Mesenchymal stem cell (in vitro differentiated cells and primary cell): ENCODE measurements at places on chromosomes 1 and 21.

- no peak overlapping the region for H3K4me3 ChIP-seq
- H3K27me3 ChIP-seq = no peaks in the 10 kb centered on the region
- DNase-seq = peak; percentile 21
- H3K4me1 ChIP-seq = peaks cover 14% of the 10 kb centered on the region
- H3K36me3 ChIP-seq = no peaks in the 10 kb centered on the region
- no peak overlapping the region for H3K27ac ChIP-seq
Measured at GRCh38 chr21:42013376-42013775, 3.2 kb upstream of the ZBTB21 start.

DNA sequence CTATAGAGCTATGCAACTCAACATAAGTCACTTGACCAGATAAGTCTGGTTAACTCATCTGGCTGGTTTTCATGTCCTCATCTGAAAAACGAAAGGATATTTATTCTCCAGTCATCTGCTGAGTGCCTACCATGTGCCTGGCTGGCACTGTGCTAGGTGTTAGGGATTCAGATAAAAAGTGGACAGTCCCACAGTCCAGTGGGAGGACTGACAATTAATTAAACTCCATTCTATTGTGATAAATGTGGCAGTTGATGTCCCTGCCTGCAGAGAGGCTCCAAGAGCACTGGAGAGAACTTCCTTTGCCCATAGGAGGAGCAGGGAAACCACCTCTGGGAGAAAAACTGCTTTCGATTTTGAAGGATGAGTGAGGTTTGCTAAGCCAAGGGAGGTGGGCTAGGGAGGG, 5.4 kb downstream of the NUAK2 start:
- no peak overlapping the region for H3K4me3 ChIP-seq
- peaks cover 18% of the 10 kb centered on the region for H3K36me3 ChIP-seq
- no peaks in the 10 kb centered on the region for H3K27me3 ChIP-seq
- DNase-seq = no peak
- H3K4me1 ChIP-seq = peaks cover 45% of the 10 kb centered on the region

- no peaks in the 10 kb centered on the region for H3K27me3 ChIP-seq
- H3K36me3 ChIP-seq = peaks cover 10% of the 10 kb centered on the region
- no peak overlapping the region for H3K27ac ChIP-seq
Measured at GRCh38 chr1:9767964-9768668, 55.6 kb downstream of the CLSTN1 start.

GRCh38 chr1:3034728-3035562, 13.7 kb downstream of the ACTRT2 start:
- H3K36me3 ChIP-seq = no peaks in the 10 kb centered on the region
- DNase-seq = no peak
- no peak overlapping the region for H3K4me3 ChIP-seq
- H3K27me3 ChIP-seq = no peaks in the 10 kb centered on the region
- no peaks in the 10 kb centered on the region for H3K4me1 ChIP-seq

- peaks cover 11% of the 10 kb centered on the region for H3K4me1 ChIP-seq
- no peak overlapping the region for H3K27ac ChIP-seq
- H3K27me3 ChIP-seq = no peaks in the 10 kb centered on the region
- no peak for DNase-seq
- H3K36me3 ChIP-seq = no peaks in the 10 kb centered on the region
Measured at GRCh38 chr1:31595836-31596736, 19.8 kb downstream of the TINAGL1 start.

GRCh38 chr1:154925335-154926170, 11.0 kb downstream of the PMVK start:
- H3K4me1 ChIP-seq = no peaks in the 10 kb centered on the region
- H3K36me3 ChIP-seq = peaks cover 41% of the 10 kb centered on the region
- H3K4me3 ChIP-seq = no peak overlapping the region
- H3K27me3 ChIP-seq = no peaks in the 10 kb centered on the region

DNA sequence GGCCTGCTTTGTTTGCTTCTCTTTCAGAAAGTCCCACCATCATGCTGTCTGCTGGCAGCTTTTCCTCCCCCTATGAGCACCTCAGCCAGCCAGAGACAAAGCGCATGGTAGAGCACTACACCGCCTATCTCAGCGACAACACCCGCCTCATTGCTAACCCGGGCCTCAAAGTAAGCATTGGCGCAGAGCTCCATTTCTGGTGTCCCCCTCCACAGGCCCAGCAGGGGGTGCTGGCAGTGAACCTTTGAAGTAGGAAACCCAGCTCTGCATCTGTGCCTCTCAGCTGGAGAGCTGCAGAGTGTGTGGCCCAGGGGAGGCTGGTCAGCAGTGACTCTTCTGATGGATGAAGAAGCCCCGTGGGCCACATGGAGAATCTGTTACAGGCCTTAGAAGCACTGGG, 81.2 kb upstream of the RAVER2 start:
- H3K36me3 ChIP-seq = peaks cover 4% of the 10 kb centered on the region
- peak; percentile 11 for DNase-seq
- no peak overlapping the region for H3K27ac ChIP-seq
- no peaks in the 10 kb centered on the region for H3K4me1 ChIP-seq
- H3K4me3 ChIP-seq = no peak overlapping the region
- no peaks in the 10 kb centered on the region for H3K27me3 ChIP-seq

- peaks cover 28% of the 10 kb centered on the region for H3K4me1 ChIP-seq
- no peak overlapping the region for H3K27ac ChIP-seq
- H3K27me3 ChIP-seq = peaks cover 3% of the 10 kb centered on the region
- no peak overlapping the region for H3K4me3 ChIP-seq
Measured at GRCh38 chr1:1627261-1627828, 4.6 kb upstream of the MMP23B start.

GRCh38 chr1:39635205-39635870, 4.1 kb downstream of the HEYL start:
- no peak for DNase-seq
- H3K4me3 ChIP-seq = no peak overlapping the region
- H3K27ac ChIP-seq = no peak overlapping the region
- no peaks in the 10 kb centered on the region for H3K36me3 ChIP-seq
- peaks cover 90% of the 10 kb centered on the region for H3K27me3 ChIP-seq

DNA sequence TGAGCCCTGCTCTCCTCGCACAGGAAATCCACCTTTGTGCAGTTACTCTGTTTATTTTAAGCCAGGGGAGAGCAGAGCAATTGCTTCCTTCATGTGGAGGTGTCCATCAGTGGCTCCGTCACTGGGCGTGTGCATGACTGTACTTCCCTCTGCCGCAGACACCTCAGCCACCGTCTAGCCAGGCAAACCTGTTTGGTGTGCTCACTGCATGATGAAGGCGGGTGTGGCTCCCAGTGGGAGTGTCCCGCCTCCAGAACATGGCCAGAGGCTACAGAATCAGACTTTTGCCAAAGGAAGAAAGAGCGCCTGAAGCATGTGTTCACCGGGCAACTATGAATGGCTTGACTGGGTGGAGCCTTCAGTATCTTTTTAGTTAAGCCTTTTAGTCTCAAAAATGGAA, 26.1 kb upstream of the LAMC2 start:
- H3K4me3 ChIP-seq = no peak overlapping the region
- no peak overlapping the region for H3K27ac ChIP-seq
- peaks cover 5% of the 10 kb centered on the region for H3K4me1 ChIP-seq
- DNase-seq = no peak
- no peaks in the 10 kb centered on the region for H3K36me3 ChIP-seq

GRCh38 chr1:186179231-186179630, 195.8 kb downstream of the TPR start:
- no peak overlapping the region for H3K4me3 ChIP-seq
- no peak for DNase-seq
- no peak overlapping the region for H3K27ac ChIP-seq

- DNase-seq = no peak
- peak overlapping the region; percentile 3 for H3K4me3 ChIP-seq
- peak overlapping the region; percentile 62 for H3K27ac ChIP-seq
- H3K36me3 ChIP-seq = no peaks in the 10 kb centered on the region
- no peaks in the 10 kb centered on the region for H3K27me3 ChIP-seq
Measured at GRCh38 chr1:234862944-234863515, 253.1 kb upstream of the IRF2BP2 start.

DNA sequence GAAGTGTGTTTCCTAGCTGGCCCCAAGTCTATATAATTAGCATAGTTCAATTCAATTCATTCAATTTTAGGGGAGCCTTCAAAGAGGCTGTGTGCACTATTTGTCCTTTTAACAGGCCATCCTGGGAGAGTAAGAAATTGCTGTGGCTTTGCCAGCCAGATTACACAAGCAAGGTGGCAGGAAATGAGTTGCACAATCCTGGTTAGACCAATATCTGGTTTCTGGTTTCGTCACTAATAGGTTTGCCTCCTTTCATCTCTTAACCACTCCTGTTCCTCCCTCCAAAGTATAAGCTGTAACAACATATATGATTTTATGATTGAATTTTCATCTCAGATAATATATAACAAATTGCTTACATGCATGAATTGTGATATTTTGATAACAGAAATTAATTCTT, 84.1 kb upstream of the NEGR1 start:
- no peaks in the 10 kb centered on the region for H3K4me1 ChIP-seq
- no peak overlapping the region for H3K4me3 ChIP-seq
- no peaks in the 10 kb centered on the region for H3K27me3 ChIP-seq
- H3K36me3 ChIP-seq = no peaks in the 10 kb centered on the region
- no peak overlapping the region for H3K27ac ChIP-seq

DNA sequence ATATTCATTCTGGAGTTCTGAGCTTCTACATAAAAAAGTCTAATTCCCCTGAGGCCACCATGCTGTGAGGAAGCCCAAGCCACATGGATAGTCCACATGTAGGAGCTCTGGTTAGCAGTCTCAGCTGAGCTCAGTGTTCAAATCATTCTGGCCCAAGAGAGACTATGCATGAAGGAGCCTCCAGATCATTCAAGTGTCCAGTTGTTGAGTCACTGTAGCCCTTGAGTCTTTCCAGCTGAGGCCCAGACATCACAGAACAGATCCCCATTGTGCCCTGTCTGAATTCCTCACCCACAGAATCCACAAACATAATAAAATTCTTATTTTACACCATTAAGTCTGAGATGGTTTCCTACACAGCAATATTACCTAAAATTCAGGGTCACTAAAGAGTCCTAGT, 107.0 kb upstream of the NGF start:
- H3K36me3 ChIP-seq = no peaks in the 10 kb centered on the region
- no peaks in the 10 kb centered on the region for H3K27me3 ChIP-seq
- no peaks in the 10 kb centered on the region for H3K4me1 ChIP-seq
- no peak overlapping the region for H3K27ac ChIP-seq

DNA sequence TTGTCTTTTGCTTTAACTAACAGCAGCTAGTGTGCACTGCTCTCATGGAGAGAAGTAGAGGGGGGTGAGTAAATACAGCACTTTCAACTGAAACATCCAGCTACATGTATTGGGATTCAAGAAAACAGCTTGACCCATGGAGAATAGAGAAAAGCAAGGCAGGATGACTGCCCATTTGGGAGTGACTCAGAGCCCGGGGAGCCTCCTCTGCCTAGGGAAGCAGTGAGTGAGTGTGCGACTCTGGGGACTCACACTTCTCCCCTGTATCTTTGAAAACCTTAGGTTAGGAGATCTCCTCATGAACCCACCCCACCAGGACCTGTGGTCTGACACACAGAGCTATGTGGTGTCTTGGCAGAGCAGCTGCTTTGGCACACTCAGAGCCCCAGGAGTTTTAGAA, 82.0 kb upstream of the PTGFR start:
- H3K27ac ChIP-seq = no peak overlapping the region

DNA sequence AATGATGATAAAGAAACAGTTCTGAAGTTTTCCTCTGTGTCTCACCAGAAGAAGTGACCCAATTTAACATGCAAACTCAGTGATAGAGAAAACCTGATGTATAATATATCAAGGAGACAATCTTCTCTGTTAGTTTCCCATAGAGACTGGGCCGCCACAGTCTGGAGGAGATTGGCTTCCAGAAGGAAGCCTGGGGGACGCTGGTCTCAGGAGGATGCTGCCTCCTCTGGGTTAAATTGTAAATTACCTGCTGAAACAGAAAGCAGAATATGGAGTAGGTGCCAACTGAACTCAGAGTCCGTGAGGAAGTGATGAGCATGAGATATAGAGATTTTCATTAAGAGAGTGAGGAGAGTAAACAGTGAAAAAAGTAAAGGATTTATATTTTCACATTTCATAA, 15.8 kb downstream of the OR14I1 start:
- H3K36me3 ChIP-seq = no peaks in the 10 kb centered on the region
- no peak overlapping the region for H3K27ac ChIP-seq
- no peaks in the 10 kb centered on the region for H3K27me3 ChIP-seq
- no peak overlapping the region for H3K4me3 ChIP-seq
- DNase-seq = no peak
- H3K4me1 ChIP-seq = no peaks in the 10 kb centered on the region

- H3K4me3 ChIP-seq = no peak overlapping the region
- no peak overlapping the region for H3K27ac ChIP-seq
- no peak for DNase-seq
- peaks cover 4% of the 10 kb centered on the region for H3K27me3 ChIP-seq
Measured at GRCh38 chr1:205690122-205690756, 9.9 kb upstream of the SLC45A3 start.

GRCh38 chr1:228031276-228031995, 24.6 kb downstream of the WNT3A start:
- no peaks in the 10 kb centered on the region for H3K36me3 ChIP-seq
- no peaks in the 10 kb centered on the region for H3K27me3 ChIP-seq
- no peak for DNase-seq
- H3K4me3 ChIP-seq = no peak overlapping the region

DNA sequence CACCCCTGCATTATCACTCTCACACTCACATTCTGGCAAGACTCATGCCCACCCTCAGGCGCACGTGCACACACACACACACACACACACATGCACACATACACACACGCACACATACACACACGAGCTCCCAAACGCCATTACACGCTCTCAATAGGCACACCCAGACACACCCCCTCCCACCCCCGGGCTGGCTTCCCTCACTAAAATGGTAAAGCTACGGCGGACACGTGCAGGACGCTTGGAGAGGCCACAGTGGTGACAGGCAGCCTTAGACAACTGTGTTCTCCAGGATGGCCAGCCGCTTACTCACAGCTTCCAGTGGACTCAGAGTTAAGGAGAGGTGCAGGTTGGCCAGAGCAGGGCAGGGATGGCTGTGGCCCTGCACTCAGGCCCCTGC, 10.1 kb downstream of the MATN1 start:
- no peak overlapping the region for H3K4me3 ChIP-seq
- peaks cover 41% of the 10 kb centered on the region for H3K27me3 ChIP-seq
- H3K27ac ChIP-seq = no peak overlapping the region
- H3K36me3 ChIP-seq = peaks cover 6% of the 10 kb centered on the region
- no peak for DNase-seq
- peaks cover 3% of the 10 kb centered on the region for H3K4me1 ChIP-seq

GRCh38 chr1:245577191-245578157, 422.7 kb downstream of the KIF26B start:
- peaks cover 39% of the 10 kb centered on the region for H3K27me3 ChIP-seq
- DNase-seq = no peak
- H3K27ac ChIP-seq = no peak overlapping the region
- peaks cover 7% of the 10 kb centered on the region for H3K4me1 ChIP-seq
- no peaks in the 10 kb centered on the region for H3K36me3 ChIP-seq

DNA sequence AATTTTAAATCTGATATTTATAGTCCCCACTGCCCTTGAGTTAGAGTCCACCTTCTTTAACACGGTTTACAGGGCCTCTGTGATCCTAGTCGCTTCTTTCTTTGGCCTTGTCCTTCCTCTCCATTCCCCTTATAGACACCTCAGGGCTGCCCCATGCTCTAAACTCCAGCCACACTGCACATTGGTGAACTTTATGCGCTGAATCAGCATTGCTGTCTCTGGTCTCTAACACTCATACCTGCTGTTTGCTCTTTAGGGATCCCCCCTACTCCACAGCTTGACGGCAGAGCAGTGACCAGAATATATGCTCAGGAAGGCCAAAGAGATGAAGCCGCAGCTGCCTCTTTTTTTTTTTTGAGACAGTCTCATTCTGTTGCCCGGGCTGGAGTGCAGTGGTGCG, 30.2 kb downstream of the PLEKHO1 start:
- H3K4me1 ChIP-seq = no peaks in the 10 kb centered on the region
- no peak overlapping the region for H3K27ac ChIP-seq
- no peak for DNase-seq
- no peaks in the 10 kb centered on the region for H3K36me3 ChIP-seq
- no peaks in the 10 kb centered on the region for H3K27me3 ChIP-seq
